ENCODE measurements at places on chromosomes 4 and X. TPM values are rescaled to one million over a fixed set of nuclear protein-coding genes. Genes with fewer than 3 reads are reported as not detected.

TLR7 gene
- total RNA-seq = 0.68 TPM

PFKFB1 gene
- 0.16 TPM for total RNA-seq

SSX4B gene
- not detected for total RNA-seq

PNMA6F gene
- not detected for total RNA-seq

GAB3 gene
- total RNA-seq = 12.1 TPM

MAGEC3 gene
- total RNA-seq = not detected

NUP62CL gene
- 0.51 TPM for total RNA-seq
